ENCODE measurements at places on chromosomes 1 and 21. TPM values are rescaled to one million over a fixed set of nuclear protein-coding genes. Genes with fewer than 3 reads are reported as not detected.

The COL11A1 gene
- total RNA-seq = 0.98 TPM

- H3K36me3 ChIP-seq = no peaks in the 10 kb centered on the region
- peak; percentile 48 for DNase-seq
- H3K27me3 ChIP-seq = no peaks in the 10 kb centered on the region
Measured at GRCh38 chr1:214123061-214123784, 135.4 kb downstream of the PROX1 start.

The TIE1 gene
- 24.2 TPM for total RNA-seq

DNA sequence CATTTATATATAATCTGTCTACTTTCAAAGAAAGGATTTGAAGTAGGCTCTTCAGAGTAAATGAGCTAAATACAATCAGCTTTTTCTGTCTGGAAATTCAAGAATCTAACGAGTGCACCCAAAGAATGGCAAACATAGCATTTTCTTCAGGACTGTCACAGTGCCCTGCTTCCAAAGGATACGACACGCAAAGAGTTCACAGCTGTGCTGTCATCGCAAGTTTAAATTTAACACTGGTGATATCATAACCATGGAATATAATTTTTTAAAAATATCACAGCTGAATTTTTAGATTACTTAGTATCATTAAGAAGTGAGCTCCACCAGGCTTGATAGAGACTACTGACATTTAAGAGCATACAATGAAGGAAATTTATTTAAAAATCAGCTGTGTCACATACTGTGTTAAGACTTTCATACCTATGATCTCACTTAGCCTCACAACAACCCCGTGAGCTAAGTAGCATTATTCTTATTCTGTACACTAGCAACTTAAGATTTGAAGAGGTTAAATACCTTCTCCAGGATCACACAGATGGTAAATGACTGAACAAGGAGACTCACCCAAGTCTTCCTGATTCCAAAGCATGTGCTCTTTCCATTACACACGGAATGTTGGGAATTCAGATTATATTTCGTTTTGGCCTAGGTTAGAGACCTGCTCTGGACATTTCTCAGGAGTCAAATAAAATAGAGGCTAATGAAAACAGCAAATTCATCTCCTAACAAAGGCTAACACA lies 46.2 kb upstream of the PRRX1 start:
- H3K27ac ChIP-seq = peak overlapping the region; percentile 21
- no peaks in the 10 kb centered on the region for H3K36me3 ChIP-seq
- H3K4me3 ChIP-seq = no peak overlapping the region
- no peaks in the 10 kb centered on the region for H3K4me1 ChIP-seq
- DNase-seq = no peak
- no peaks in the 10 kb centered on the region for H3K27me3 ChIP-seq

DNA sequence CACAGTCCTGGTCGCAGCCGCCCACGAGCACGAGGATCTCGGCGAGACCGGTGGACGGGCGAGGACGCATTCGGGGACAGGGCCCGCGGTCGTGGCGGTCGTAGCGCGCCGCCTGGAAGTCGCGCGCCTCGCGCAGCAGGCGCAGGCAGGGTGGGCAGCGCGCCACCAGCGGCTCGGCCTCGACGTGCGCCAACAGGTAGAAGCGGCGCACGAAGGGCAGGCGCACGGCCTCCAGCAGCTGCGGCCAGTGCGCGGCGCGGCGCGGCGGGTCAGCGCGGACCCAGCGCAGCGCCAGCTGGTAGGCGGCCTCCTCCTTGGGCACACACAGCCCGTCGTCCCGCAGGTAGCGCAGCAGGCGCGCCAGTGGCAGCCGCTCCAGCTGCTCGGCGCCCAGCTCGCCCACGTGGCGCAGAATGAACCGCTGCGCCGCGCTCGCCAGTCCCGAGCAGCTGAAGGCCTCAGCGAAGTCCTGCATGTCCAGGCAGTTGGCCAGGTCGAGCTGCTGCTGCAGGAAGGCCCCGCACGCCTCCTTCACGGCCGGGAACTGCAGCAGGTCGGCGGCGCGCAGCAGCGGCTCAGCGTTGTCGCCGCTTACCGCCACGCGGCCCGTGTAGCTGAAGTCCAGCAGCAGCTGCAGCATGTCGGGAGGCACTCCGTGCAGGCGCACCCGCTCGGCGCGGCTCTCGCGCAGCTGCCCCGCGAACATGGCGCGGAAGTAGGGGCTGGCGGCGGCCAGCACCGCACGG lies 573 bp downstream of the KLHL21 start:
- peak overlapping the region; percentile 98 for H3K27ac ChIP-seq
- H3K4me3 ChIP-seq = peak overlapping the region; percentile 73
- peaks cover 25% of the 10 kb centered on the region for H3K4me1 ChIP-seq

GRCh38 chr1:162388615-162389014 lies 7.1 kb downstream of the C1orf226 start:
- no peak overlapping the region for H3K27ac ChIP-seq
- H3K4me1 ChIP-seq = no peaks in the 10 kb centered on the region
- no peak for DNase-seq
- H3K4me3 ChIP-seq = no peak overlapping the region

DNA sequence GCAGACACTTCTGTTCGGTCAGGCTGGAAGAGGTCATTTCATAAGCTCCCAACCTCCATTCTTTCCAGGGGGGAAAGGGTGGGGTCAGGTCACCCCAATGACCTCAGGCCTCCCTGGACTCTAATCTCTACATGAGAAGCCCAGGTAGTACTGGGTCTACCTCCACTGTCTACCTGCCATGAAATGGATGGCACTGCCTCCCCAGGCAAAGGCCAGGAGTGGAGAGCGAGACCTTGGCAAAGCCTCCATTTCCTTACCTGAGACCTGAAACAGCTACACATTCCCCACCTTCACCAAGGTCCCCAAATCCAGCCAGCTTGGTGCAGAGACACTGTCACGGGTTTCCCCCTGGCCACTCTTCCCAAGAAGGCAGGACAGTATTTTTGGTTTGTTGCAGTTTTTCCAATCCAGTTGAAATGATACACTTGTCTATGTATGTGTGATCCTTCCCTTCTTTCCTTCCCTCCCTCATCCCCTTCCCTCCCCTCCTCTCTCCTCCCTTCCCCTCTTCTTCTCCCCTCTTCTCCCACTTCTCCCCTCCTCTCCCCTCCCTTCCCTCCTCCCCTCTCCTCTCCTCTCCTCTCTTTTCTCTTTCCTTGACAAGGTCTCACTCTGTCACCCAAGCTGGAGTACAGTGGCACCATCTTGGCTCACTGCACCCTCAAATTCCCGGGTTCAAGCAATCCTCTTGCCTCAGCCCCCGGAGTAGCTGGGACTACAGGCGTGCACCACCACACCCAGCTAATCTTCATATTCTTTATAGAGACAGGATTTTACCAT lies 16.1 kb downstream of the BTG2 start:
- H3K4me1 ChIP-seq = peaks cover 12% of the 10 kb centered on the region
- H3K36me3 ChIP-seq = no peaks in the 10 kb centered on the region

- no peak for DNase-seq
- H3K27ac ChIP-seq = peak overlapping the region; percentile 98
- no peaks in the 10 kb centered on the region for H3K36me3 ChIP-seq
- peaks cover 17% of the 10 kb centered on the region for H3K27me3 ChIP-seq
- peak overlapping the region; percentile 95 for H3K4me3 ChIP-seq
Measured at GRCh38 chr1:51878308-51878615, 265 bp downstream of the NRDC start.

DNA sequence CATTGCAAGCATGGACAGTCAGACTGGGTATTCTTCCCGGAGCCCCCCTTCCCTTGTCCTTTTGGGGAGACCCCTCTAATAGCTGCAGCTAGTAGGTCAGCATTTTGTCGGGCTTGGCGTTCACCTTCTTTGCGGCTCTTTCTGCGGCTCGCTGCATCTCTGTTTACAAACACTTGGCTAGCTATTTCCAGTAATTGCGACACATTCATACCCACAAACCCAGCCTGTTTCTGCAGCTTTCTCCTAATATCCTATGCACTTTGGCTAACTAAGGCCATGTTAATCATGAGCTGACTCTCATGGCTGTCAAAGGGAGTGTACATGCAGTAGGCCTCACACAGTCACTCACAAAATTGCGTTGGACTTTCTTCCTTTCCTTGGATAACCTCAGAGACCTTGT lies 716.4 kb downstream of the AMY1C start:
- H3K27ac ChIP-seq = no peak overlapping the region
- H3K36me3 ChIP-seq = no peaks in the 10 kb centered on the region

The USH2A gene
- not detected for total RNA-seq

DNA sequence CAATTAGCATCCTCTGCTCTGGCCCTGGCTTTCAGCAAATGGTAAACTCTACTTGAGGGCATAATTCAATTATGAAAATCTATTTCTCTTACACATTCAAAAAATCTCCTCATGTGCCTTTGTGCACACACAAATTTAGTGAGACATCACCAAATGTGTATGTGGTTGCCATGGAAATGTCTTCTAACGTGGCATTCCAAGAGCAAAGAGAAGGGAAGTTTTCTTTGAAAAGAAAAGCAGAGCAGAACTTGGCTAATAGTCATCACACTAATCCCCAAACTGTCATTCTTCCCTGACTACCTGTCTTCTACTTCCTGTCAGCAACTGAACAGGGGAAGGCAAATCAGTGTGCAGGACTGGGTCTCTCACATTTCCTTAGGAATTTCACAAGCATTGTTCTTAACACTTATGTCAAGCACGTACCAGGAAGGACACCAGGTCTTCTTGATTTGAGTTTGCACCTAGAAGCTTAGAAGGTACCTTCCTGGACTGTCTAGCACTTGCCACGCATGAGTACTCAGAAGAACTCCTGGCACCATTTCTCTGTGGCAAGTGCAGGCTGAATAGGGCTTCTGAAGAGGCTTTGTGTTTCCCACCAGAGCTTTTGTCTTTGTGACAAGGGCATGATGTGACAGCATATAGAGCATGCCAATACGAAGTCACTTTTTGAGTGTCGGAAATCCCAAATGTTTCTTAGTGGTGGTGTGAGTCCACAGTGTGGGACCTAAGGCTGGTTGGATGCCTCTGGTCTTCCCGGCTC lies 32.3 kb downstream of the MAN1C1 start:
- H3K4me3 ChIP-seq = no peak overlapping the region
- no peaks in the 10 kb centered on the region for H3K27me3 ChIP-seq
- no peaks in the 10 kb centered on the region for H3K36me3 ChIP-seq
- H3K27ac ChIP-seq = no peak overlapping the region

The HCRTR1 gene
- total RNA-seq = not detected

The GLUL gene
- total RNA-seq = 10,612 TPM

DNA sequence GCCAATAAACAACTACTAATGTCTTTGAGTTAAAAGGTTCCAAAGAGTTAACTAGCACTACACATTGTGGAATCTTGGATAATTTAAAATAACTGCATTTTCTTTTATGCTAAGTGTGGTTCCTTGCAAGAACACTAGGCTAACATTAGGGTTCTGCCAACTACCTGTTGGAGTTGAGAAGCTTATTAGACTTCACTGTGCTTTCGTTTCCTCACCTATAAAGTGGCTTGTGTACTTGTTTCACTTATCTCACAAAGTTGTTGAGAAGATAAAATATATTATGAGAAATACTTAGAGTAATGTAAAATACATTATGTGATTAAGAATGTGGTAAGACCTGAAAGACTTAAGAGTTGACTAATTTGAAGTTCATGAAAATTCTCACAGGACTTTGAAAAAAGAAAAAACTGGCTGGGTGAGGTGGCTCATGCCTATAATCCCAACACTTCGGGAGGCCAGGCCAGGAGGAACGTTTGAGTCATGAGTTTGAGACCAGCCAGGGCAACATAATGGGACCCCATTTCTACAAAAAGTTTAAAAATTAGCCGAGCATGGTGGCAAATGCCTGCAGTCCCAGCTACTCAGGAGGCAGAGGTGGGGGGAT lies 5.6 kb upstream of the RRAGC start:
- H3K27me3 ChIP-seq = no peaks in the 10 kb centered on the region
- no peaks in the 10 kb centered on the region for H3K4me1 ChIP-seq
- H3K4me3 ChIP-seq = no peak overlapping the region

- no peak overlapping the region for H3K4me3 ChIP-seq
- no peak overlapping the region for H3K27ac ChIP-seq
- DNase-seq = no peak
- H3K4me1 ChIP-seq = no peaks in the 10 kb centered on the region
- no peaks in the 10 kb centered on the region for H3K36me3 ChIP-seq
- no peaks in the 10 kb centered on the region for H3K27me3 ChIP-seq
Measured at GRCh38 chr1:240435996-240436566, 175.9 kb downstream of the GREM2 start.

DNA sequence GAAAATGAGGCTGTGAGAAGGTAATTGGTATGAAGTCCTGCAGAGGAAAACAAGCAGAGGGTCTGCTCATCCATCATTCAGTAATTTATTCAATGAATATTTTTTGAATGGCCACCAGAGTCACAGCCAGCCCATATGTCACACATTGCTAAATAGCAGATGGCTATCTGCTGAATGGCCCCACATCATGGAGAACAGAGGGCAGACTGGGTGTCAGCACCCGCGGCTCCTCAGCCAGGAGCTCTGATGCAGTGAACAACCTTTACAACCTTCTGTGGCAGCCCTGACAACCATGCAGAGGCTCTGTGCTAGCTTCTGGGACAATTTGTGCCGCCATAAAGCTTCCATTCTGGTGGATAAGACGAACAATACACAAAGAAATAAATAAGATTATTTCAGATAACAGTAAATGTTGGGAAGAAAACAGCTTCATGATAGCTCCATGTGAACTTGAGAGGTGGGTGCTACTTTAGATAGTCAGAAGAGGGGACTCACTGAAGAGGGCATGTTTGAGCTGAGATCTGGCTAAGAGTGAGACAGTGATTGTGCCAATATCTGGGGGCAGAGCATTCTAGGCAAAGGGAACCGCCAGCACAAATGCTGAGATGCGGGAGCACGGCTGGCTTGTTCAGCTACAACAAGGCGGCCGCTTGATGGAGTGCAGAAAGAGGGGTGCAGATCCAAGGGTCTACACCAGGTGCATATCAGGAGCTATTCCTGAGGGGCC lies 2.8 kb upstream of the C1orf210 start:
- no peaks in the 10 kb centered on the region for H3K4me1 ChIP-seq
- H3K36me3 ChIP-seq = no peaks in the 10 kb centered on the region
- H3K4me3 ChIP-seq = no peak overlapping the region
- DNase-seq = no peak
- no peaks in the 10 kb centered on the region for H3K27me3 ChIP-seq

GRCh38 chr21:24260751-24261150 lies 1346.5 kb downstream of the MRPL39 start:
- no peaks in the 10 kb centered on the region for H3K36me3 ChIP-seq
- no peak overlapping the region for H3K4me3 ChIP-seq
- no peaks in the 10 kb centered on the region for H3K27me3 ChIP-seq
- no peak for DNase-seq

GRCh38 chr1:18575620-18576019 lies 55.0 kb upstream of the PAX7 start:
- no peaks in the 10 kb centered on the region for H3K4me1 ChIP-seq
- no peaks in the 10 kb centered on the region for H3K27me3 ChIP-seq
- no peak overlapping the region for H3K27ac ChIP-seq
- no peak for DNase-seq
- no peaks in the 10 kb centered on the region for H3K36me3 ChIP-seq
- no peak overlapping the region for H3K4me3 ChIP-seq

The GSTM5 gene
- total RNA-seq = 1.8 TPM

- no peaks in the 10 kb centered on the region for H3K27me3 ChIP-seq
- no peak overlapping the region for H3K27ac ChIP-seq
- no peak overlapping the region for H3K4me3 ChIP-seq
Measured at GRCh38 chr21:37561941-37562919, 195.7 kb downstream of the DYRK1A start.

- H3K36me3 ChIP-seq = no peaks in the 10 kb centered on the region
- no peak overlapping the region for H3K4me3 ChIP-seq
Measured at GRCh38 chr1:39187275-39188046, 17.0 kb upstream of the MACF1 start.

The RFX5 gene
- total RNA-seq = 25.9 TPM

The LCE1E gene
- not detected for total RNA-seq

The EPHA10 gene
- 0.73 TPM for total RNA-seq
